ENCODE measurements at places on chromosomes 1 and 21.

- no peak for DNase-seq
These were observed 558 bp downstream of the PAXBP1 start for GRCh38 chr21:32770871-32771523.

DNA sequence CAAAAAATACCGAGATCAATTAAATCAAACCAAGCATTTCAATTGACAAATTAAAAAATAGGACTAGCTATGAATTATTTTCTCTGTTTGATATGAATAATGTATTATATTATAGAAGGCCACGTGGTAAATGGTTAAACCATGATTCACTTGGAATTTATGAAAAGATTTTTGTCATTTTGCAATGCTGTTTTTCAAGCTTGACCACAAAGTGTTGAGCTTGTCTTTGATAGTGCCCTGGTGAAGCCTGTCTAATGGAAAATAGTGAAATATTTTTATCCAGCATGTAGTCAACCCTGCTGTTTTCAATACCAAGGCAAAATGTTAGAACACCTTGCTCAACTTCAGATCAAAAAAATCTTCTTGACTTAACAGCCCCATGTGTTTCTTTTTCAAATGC lies 288.0 kb upstream of the PRMT6 start:
- DNase-seq = no peak

DNA sequence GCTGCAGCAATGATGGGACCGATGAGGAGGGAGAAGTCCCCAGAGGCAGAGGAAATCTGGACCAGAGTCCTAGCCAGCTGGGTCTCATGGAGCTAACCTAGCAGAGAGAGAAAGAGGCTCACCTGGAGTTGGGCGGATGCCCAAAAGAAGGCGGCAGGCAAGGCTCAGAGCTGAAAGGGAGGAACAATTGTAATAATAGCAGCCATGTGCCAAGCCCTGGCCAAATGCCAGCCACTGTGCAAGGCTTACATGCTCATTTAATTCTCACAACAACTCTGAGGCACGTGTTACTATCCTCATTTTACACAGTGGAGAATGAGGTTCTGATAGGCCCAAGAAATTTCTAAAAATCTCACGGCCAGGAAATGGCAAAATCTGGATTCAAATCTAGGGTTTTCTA lies 50.0 kb upstream of the ZNF648 start:
- peak; percentile 76 for DNase-seq

GRCh38 chr1:43582162-43582566 lies 51.5 kb downstream of the PTPRF start:
- peak; percentile 98 for DNase-seq

- DNase-seq = no peak
These were observed 123.4 kb downstream of the ATP6V1G3 start for GRCh38 chr1:198417039-198417438.

DNA sequence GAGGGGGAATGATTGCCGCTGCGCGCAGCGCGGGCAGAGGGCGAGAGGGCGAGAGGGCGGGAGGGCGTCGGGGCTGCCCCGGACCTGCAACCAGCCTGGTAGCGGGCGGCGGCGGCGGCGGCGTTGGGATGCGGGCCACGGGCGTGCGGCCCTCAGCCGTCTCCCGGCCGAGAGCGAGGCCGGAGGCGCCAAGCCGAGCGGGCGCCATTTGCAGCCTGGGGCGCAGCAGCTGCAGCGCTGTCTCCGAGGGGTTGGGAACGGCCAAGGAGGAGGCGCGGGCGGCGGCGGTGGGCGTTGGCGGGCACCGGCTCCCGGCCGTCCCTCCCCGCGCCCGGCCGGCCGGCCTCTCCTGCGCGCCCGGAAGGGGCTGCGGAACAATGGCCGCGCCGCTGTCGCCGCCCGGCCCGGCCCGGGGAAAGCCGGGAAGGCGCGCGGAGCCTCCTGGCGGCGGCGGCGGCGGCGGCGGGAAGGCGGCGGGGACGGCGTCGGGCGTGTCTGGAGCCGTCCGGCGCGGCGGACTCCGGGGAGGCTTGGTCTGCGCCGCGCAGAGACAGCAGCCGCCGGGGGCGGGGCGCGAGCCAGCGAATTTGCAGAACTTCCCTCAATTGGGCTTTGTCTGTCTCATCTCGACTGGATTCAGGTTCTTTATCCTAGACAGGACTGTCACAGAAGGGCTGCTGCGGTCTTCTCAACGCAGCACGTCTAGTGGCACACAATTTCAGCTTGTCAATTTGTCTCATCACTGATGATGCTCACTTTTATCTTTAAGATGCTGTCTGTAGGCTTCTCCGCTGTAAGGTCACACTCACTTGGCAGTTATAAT lies 35.7 kb downstream of the ZBTB8B start:
- peak; percentile 61 for DNase-seq

DNA sequence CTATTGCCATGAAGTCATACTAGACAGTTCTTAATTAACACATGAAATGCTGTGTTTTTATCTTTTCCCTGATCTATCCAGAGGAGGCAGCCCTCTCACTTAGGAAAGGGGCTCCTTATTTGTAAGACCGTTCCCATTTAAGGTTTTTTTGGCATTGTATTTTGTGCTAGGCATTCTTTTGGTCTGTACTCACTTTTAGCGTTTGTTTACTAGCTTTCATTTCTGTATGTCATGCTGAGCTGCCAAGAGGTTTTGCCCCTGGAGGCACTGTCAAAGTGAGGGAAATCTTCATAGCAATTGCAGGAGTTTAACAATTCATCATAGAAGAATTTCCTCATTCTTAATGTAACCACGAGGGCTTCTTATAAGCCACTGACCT lies 59.5 kb downstream of the MTR start:
- no peak for DNase-seq

GRCh38 chr1:52582116-52582696 lies 20.0 kb upstream of the GPX7 start:
- DNase-seq = no peak

DNA sequence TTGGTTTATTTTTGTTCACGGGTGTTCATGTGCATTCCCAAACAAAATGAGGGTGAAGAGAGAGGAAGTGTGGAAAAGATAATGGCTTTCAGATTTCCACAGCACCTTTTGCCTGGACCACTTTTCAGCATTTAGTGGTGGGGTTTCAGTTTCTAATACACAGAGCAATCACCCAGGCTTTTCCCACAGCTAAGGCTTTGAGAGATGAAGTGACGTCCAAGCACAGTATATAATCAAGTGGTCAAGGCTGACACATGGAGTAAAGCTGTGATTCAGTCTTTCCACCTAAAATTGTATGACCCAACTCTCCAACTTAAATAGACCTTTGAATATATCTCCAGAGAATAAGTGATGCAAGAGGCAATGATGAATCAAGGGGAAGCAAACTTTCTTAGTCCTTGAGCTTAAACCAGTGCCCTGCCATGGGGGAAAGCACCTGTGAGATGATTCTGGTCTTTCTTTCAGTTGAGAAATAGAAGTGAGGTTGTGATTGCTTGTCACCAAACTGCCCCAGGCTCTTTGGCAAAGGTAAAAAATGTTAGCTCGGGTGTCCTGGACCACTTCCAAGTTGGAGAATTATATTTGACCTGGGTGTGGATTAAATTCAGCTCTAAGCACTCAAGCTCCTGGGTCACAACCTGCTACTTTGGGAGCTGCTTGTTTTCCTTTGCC lies 2.4 kb upstream of the PIK3R3 start:
- DNase-seq = peak; percentile 64

GRCh38 chr1:67815303-67816094 lies 17.8 kb downstream of the GNG12 start:
- DNase-seq = no peak

DNA sequence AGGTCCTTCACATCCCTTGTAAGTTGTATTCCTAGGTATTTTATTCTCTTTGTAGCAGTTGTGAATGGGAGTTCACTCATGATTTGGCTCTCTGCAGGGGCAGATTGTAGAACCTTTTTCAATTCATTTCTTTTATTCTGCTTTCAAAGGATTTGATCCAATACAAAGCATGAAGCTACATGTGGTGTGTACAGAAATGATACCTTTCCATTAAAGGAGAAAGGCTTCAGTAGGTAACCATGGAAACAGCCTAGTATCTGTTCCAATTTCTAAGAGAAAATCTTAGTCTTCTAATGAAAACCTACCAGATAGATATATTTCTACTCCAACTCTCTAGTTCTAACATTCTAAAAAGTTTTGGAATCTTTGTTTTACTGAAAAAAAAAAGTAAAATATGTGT lies 105.0 kb downstream of the SYT14 start:
- DNase-seq = no peak

- no peak for DNase-seq
These were observed 81.3 kb downstream of the UROD start for GRCh38 chr1:45093334-45093733.

DNA sequence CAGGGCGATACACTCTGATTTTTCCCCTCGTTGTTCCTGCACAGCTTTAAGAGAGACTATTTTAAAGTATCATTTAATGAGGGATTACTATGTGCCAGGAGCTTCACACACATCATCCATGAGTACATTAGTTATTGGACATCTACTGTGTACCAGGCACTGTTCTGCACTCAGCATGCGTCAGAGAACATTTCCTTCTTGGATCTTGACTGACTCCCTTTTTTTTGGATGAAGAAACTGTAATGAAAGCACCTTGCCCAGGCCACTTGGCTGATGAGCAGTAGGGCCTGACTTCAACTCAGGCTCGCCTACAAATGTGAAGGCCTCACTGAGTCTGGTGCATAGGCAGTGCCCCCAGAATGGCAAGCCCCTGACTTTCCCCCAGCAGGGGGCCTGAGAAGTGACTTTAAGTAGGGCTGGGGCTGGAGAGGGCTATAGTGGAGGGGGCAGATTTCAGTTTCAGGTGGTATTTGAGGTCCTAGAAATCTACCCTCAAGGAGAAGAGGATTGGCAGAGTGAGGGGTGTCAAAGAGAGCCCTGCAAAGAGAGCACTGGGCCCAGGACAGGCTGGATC lies 50.0 kb downstream of the PTPRU start:
- DNase-seq = no peak

- no peak for DNase-seq
These were observed 13.4 kb upstream of the PWP2 start for GRCh38 chr21:44093761-44094160.

GRCh38 chr1:84272401-84272800 lies 29.1 kb upstream of the SAMD13 start:
- peak; percentile 88 for DNase-seq

GRCh38 chr1:207670192-207670591 lies 25.3 kb downstream of the CR1L start:
- no peak for DNase-seq

DNA sequence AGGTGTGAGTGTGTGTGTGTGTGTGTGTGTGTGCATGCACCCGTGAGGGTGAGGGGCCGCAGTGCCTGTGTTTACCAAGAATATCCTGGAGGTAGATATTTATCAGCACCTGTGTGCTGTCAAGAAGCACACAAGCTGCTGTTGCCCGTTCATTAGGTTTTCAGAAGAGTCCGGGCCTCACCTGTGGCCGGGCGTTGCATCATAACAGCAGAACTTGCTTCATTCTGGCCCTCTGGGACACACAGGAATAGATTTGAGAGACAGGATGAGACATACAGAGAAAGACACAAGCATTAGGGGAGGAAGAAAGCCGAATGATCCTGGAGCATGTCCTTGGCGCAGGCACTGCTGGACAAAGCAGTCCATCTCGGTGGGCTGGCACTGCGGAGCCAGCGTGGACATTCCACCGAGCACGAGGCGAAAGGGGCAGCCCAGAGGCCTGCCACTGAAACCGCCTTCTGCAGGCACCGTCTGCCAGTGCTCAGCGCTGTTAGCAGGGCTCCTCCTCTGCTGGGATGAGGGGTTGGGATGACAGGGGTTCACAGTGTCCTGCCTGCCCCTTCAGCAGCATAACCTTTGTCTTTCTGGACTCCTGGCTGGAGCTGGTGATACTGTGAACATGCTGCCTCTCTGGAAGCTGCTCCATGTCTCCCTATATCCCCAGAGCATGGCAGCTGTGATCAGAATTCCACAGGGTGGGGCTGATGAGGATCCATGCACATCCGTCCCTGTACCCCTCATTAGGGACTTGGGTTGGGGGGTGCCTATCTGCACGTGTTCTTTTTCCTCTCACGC lies 81.1 kb downstream of the PEX14 start:
- no peak for DNase-seq

DNA sequence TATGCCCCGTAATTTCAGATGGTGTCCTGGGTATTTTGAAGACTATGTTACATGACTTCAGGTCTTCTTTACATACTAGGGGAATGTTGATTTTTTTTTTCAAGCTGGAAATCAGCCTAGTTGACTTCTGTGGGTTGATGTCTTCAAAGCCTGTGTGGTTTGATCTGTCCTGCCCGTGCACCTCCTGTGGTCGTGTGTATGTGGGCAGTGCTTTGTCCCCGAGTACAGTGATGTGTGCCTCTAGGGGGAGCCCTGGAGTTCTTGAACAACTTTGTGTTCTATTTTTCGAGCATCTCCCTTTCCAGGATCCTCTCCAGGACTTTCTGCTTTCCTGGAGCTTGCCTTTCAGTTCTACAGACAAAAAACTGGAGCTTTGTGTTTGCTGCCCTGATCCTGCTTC lies 28.9 kb downstream of the OBSCN start:
- no peak for DNase-seq

GRCh38 chr1:42221952-42222606 lies 57.5 kb upstream of the GUCA2A start:
- no peak for DNase-seq

- no peak for DNase-seq
These were observed 155.9 kb downstream of the PLXNA2 start for GRCh38 chr1:208088319-208088718.

DNA sequence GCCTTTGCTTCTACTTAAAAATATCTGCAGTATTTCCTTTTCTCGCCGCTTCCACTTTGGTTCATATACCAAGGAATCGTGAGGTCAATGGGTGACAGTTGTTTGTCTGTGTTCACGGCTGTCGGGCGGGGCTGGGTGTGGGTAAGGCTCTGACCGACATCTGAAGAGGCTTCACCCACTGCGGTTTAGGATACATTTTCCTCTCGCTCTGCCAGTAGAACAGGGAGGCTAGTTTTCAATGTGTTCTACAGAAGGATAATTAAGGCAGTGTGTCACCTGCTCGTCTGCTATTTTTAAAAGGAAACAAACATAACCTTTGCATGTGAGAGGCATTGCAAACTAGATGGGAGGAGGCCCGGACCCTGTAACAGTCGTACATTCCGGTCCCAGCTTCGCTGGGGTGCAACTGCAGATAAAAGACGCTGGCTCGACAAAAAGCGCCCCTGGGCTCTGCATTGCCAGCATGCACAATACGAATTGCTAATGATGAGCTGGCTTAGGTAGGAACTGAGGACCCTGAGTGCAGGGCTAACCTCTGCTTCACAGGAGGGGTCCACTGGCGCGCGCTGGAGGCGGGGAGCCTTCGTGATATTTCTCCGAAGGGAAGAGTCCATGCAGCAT lies 8.5 kb upstream of the ERG start:
- DNase-seq = peak; percentile 75

DNA sequence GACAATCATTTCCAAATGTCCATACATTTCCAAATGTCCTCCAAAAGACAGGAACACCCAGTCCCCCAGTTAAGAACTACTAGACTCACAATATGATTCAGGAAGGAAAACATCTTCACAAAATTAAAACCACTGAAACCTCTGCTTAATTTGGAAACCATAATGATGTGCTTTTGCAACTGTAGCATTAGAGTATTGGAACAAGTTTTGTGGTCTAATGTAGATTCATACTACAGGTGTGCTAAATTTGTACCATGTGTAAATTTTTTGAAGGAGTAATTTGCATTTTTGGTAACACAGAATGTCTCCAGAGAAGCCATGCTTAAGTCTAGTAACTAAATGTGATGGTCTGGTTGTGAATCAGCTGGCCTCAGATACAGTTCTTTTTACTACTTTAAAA lies 129.6 kb downstream of the DPYD start:
- no peak for DNase-seq

Data from DMS153 (cell line).